ENCODE measurements at places on chromosomes 12 and 14.

DNA sequence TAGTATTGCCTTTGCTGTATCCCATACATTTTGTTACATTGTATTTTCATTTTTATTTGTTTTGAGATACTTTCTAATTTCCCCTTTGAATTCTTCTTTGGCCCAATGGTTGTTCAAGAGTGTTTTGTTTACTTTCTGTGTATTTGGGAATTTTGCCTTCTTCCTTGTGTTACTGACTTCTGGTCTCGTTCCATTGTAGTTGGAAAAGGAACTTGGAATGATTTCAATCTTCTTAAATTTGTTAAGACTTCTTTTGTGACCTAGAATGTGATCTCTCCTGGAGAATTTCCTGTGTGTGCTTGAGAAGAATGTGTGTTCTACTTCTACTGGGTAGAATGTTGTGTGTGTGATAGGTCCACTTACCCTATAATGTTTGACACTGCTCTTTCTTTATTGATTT lies 304.4 kb upstream of the RTL1 start:
- DNase-seq, result no peak

DNA sequence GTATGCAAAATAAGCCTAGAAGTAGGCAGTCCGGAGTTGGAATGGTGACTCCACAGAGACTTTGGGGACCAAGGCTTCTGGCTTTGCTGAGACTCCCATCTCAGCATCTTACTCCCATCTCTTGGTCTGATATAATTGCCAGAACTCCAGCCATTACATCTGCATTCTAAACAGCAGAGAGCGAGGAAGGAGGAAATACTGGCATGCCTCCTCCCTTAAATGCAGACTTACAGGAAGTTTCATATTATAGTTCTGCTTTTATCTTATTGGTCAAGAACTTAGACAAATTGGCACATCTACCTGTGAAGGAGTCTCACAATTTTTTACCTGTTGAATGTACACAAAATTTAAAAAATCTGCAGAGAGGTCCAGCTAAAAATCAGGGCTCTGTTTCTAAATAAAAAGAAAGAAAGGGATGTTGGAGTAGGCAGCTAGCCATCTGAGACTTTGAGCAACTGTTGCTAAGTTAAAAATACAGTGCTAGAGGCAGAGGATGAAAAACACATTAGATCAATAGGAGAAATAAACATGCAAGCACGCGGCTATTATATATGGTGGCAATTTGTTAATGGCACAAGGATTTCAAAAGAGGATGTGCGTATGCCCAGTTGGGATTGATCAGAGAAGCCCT lies 209.9 kb upstream of the HMGA2 start:
- DNase-seq, result no peak

DNA sequence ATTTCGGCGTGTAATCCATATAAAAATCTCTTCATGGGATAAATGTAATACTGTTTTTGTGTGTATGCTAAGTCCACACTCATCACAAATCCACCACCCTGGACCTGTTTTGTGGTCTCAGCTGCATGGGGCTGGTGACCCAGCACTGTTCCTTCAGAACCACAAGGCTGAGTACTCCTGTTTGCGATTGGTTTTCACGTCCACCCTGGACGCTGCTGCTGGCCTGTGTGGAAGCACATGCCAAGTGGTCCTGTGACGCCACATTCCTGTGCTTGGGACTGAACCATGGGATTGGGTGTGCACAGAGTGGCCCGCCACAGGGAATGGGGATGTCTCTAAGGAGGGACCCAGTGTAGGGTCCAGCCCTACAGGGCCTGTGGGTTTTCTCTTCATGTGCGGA lies 4.3 kb downstream of the PUS1 start:
- DNase-seq, result no peak

GRCh38 chr12:116794725-116795124 lies 56.6 kb downstream of the RNFT2 start:
- DNase-seq, result no peak

DNA sequence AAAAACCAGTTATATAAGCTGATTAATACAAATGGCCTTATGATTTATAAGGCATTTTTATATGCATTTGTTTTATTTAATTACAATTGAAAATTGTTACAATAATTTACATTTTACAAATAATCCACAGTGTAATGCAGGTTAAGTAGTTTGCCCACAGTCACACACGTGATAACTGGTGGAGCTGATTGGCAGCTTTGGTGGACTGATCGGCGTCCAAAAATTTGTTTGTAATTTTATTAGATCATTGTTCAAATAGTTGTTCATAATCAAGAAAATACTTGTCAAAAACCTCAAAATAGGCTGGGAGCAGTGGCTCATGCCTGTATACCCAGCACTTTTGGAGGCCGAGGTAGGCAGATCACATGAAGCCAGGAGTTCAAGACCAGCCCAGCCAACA lies 59.7 kb downstream of the AEBP2 start:
- no peak for DNase-seq

DNA sequence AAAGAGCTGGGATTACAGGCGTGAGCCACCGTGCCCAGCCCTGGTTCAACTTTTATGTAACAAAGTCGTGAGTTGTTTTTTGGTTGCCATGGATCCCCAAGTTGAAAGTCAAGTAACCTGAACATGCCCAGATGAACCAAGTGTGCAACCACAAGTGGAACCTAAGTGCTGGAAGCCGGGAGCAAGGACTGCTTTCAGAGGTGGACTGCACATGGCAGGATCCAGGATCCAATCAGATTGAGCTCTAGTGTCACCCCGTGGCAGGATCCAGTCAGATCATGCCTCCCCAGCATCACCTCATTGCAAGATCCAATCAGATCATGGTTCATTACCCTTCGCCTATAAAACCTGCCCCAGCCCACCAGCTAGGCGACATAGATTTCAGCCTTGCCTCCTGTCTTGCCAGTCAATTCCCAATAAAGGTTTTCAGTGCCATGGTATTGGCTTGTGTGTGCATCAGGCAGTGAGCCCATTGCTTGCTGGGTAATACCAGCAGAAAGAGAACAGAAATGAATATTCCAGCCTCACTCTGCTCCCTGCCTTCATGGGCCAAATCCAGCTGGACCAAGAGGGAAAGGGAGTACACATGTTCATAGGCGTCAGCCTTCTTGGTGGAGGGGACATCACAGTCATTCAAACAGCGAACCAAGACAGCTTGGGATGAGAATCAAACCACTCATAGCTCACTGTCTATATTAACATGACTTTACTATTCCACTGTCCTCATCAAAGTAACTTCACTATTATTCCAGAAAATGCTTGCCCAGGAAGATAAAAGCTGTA lies 43.6 kb upstream of the VASH1 start:
- no peak for DNase-seq

GRCh38 chr14:99981806-99982205 lies 83.4 kb upstream of the EVL start:
- no peak for DNase-seq

GRCh38 chr12:130419116-130419515 lies 81.4 kb downstream of the PIWIL1 start:
- no peak for DNase-seq

GRCh38 chr14:96717116-96717515 lies 80.1 kb upstream of the VRK1 start:
- DNase-seq, result no peak

- DNase-seq, result no peak
Measured at GRCh38 chr12:86379337-86379736, 123.1 kb upstream of the MGAT4C start.

DNA sequence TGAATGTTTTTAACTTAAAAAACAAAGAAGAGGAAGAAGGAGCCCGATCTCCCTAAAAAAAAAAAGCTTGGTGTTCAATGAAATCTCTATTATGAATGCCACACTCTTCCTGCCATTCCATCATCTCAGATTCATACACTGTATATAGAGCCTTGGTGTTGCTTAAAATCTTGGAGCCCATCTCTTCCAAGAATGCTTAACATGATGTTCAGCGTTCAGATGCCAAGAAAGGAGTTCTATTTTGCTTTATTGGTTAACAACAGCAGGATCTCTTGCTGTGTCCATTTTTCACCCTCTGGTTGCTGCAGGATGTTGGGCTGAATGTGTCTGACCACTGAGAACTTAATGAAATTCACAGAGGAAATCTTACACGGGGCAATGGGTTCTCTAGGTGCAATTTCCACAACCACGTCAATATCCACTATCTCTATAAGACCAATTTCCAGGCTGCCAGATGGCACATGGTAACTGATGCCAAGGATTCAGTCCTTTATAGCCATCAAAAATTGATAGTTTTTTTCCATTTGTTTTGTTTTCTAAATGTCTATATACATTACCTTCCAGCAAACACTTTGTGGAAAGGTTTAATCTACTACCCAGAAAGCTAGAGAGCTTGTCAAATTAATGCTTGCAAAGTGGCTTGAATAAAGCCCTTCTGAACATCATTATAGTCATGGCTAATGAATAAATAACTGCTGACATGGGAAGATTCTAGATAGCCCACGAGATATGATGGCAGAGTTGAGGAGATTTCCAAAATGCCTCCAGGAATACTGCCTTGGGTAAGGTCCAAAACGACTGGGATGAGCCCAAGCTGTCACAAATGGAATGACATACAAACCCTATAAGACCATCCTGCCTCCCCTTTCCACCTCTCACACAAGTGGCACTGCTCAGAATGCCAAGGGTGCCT lies 26.5 kb downstream of the RERG start:
- DNase-seq, result no peak

- no peak for DNase-seq
Measured at GRCh38 chr14:58907803-58908202, 270.0 kb downstream of the DACT1 start.

GRCh38 chr14:72075649-72076334 lies 143.6 kb downstream of the RGS6 start:
- DNase-seq, result no peak

DNA sequence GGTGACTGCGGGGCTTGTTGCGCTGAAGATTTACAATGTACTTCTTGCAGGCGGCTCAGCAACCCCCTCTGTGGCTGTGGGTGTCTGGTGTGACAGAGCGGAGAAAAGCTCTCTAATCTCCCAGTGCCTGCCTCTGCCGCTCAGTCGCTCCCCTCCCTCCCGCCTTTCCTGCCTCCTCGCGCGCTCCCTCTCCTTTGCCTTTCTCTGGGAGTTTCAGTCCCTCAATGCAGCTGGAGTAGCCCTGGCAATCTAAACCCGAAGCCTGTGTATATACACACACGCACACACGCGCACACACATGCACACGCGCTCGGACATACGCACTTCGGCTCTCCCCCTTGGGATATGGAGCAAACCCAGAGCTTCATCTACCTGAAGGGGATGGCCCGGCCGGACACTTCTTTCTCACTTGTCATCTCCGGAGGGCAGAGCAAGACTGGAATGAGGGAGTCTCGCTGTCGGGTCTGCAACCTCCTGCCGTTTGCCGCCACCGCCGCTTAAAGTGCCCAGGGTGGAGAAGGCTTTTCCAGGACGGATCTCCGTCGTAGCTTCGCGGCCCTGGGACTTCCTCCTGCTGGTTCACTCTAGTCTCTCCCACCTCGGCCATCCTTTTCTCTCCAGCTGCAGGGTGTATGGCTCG lies 599 bp upstream of the TRHDE start:
- DNase-seq, result no peak

DNA sequence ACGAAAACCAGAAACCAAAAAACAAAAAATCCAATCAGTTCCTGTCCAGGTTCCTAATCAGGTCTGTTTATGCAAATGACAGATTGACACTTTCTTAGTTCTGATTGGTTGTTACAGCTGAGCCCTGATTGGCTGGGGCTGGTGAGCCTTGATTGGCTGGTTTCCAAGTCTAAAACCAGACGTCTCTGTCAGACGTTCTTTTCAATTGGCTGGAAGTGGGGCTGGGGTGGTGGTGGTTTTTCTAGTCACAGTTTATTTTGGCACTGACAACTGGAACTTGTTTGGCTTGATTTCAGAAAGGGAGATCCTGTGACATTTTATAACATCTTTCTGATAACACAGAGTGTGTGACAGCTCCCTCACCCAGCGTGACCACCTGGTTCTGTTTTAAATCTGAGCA lies 36.1 kb upstream of the PRICKLE1 start:
- DNase-seq, result no peak

DNA sequence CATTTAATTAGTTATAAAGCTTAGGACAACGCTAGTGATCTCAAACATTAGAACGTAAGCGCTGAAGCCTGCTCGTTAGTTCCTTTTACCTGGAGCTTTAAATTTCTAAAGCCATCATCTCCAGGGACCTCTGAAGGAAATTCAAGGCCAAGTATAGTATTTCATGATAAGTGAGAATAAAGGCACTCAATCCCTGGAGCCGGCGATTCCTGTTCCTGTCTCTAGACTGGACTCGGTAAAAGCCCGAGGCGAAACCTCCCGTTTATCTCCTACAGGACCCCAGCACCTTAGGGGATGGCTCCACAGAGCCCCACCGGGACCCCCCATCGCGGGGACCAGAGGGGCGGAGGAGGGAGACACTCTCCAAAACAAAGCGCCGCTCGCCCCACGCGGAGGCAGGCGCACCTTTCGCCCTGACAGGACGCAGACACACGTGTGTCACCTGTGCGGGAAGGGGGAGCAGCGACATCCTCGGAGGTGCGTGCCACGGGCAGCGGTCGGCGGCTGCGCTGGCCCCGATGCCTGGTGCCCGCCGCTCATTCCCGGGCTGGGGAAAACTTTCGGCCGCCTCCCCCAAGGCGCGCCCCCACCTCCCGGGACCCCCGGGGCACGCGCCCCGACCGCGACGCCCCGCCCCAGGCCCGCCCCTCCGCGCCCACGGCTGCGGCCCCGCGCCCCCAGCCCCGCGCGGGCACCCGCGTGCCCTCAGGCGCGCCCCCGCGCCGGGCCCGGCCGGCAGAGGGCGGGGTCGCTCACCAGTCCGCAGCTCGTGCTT lies 678 bp downstream of the RPS6KA5 start:
- DNase-seq, result no peak

GRCh38 chr14:103562429-103563225 lies at the start of the genes BAG5 and COA8:
Gene BAG5 (minus strand): TSS chr14:103562657. CDS start chr14:103561164, 1,493 bp downstream.
Gene COA8 (plus strand): TSS chr14:103562960. CDS start chr14:103563002, 42 bp downstream.
- DNase-seq, result no peak

GRCh38 chr12:16349131-16349460 lies 1.7 kb downstream of the MGST1 start:
- DNase-seq, result peak; percentile 89
